ENCODE measurements at places on chromosomes 1 and 21.

DNA sequence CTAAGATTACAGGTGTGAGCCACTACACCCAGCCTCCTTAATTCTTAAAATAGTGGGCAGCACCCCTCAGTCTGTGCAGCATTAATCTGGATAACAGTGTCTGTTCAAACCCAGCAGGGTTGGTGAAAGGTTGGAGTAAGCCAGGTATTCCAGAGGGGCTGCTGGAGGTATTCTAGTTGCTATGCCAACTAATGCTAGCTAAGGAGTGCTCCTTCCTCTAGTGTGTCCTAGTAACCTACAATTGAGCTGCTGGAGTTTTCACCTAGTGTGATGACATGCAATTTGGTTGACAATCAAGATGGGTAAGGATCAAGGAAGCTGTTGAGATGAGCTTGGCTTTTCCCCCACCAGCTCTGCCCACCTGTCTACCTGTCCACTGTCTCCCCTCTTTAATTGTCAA, 100.2 kb upstream of the IPO9 start:
- DNase-seq, result no peak

- no peak for DNase-seq
Observed at GRCh38 chr1:210236840-210237409, 4.3 kb downstream of the SERTAD4 start.

GRCh38 chr1:116692879-116693278, 25.3 kb upstream of the IGSF3 start:
- DNase-seq, result no peak

DNA sequence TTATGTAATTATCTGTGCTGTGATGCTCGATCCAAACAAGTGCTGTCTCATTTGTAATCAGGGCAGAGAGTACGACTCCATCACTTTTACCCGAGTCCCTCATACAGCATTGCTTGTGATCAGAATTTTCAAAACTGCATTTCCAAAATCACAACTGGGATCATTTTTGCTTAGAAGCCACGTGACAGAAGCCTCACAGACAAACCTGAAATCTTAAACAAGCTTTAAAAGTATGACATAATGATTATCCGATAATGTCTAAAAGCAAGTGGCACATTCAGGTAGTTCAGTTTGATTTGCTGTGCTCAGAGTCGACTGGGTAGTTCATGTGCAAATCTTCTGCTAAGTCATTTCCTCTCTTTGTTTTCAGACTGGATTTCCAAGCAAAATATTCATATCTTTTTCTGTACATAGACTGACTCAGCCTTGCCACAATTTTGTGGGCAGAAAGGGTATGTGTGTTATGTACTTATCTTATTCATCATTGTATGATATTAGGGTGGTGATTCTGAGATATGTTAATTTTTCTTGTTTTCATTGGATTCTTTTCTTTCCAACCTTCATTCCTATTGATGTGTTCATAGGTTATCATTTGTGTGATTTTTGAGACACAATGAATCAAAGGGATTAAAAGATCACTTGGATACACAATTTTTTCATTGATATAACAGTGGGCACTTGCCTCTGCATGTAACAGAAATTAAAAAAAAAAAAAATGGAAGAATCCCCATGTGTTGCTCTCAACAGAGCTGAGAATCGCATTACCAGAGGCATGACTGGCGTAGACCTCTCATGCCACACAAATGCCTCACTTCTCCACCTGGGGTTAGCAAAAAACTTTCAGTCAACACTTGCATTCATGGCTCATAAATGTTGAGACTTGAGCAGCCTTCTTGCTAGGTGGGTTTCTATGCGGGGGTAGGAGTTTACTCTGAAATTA, 355.7 kb downstream of the LTN1 start:
- DNase-seq, result no peak

- no peak for DNase-seq
Observed at GRCh38 chr1:47644212-47644573, 206.3 kb downstream of the FOXD2 start.

GRCh38 chr1:55951291-55951690, 628.1 kb downstream of the PLPP3 start:
- DNase-seq, result no peak

DNA sequence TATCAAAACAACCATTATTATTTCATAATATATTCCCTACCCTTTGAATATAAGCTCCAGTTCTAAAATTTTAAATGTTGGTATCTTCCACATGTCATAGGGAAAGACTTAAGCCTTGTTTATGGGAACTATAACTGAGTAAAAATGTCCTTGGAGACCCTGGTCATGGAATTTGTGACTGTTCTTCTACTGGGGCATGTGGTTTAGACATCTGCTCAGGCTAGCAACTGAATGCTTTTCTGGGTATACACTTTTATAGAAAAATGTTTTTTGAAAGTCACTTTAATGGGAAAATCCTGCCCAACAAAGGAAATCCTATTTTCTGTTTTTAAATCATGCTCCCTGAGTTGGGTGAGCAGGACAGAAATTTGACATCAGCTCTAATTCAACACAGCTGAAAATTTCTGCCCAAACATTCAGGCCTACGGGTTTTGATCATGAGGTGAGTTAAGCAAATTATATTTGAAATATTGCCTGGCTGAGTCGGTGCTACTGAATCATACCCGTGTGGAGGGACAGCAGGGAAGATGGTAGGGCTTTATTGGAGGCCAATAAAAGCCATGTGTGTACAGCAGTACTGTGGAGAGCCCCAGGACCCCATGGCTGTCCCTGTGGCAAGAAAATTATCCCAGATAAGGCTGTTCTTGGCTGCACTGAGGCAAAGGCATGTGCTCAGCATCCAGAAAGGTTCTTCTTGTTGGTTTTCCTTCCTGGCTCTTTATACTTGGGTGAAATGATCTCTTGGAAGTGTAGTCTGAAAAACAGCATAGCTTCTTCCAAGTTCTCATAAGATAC, 391.8 kb downstream of the DISC1 start:
- DNase-seq, result no peak

Data from CD8-positive, alpha-beta memory T cell (primary cell).